ENCODE measurements at places on chromosomes 5 and 9.

DNA sequence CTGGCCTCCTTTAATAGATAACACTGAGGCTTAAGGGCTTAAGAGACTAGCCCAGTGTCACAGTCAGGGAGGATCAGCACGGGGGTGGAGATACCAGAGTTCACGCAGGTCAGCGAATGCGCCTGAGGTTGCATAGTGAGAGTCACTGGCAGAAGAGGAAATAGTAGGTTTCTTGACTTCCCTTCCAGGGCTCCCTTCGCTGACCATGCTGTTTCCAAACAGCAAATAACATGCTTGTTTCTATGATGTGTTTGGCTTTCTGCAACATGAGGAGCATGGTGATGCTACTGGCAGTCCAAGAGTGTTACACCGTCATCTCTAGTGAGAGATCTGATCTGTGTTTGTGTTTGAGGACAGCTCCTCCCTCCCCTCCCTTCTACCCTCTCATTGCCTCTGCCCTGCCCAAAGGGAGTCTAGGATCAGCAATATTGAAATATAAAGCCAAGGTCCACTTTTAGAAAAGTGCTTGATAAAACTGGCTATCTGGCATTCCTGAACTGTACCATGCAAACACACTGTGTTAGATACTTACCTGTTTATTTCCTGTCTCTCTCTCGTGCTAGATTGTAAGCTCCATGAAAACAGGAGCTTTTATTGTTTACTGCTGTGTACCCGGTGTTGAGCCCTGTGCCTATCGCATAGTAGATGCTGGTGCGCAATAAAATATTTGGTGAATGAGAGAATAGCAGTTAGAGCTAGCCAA lies 12.3 kb downstream of the TLE4 start:
- no peak for DNase-seq

- DNase-seq: no peak
Measured at GRCh38 chr5:95993266-95993665, 31.6 kb upstream of the ELL2 start.

- DNase-seq: no peak
Measured at GRCh38 chr5:181037365-181037861, 2.7 kb upstream of the BTNL9 start.

DNA sequence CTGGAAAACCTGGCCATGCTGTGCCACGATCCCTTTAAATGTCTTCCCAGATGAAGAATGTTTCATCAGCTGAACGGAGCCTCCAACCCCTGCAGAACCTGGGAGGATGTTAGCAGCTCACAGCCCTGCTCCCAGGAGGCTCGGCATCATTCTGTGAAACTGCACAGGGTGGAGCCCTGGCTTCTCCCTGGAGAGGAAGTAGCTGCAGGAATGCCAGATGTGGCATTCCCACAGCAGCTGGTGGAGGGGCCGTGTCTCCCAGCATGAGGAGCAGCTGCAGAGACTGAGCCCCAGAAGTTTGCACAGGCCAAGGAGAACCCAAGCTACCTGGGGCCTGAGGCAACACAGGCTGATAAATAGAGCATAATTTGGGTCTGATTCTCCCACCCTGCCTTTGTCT lies 165.8 kb upstream of the MAP3K1 start:
- DNase-seq: no peak

- no peak for DNase-seq
Measured at GRCh38 chr9:134781591-134782302, 98.9 kb upstream of the FCN2 start.

DNA sequence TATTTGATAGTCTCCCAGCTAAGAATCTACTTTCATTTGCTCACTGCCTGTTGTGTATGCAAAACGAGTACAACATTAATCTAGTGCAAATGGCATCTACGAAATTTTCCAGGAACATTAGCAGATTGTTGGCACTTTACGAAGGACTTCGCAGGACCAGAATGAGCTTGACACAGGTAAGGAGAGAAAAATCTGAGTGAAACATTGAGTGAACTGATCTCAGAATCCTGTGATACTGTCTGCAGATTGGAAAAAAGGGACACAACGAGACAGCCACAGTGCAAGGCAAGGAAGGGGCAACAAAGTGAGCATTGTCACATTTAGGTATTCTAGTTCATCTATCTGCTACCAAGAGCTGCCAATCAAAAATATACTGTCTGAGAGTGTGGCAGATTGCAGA lies 350.5 kb downstream of the ZNF608 start:
- DNase-seq: no peak

GRCh38 chr5:20166456-20166855 lies 178.5 kb upstream of the CDH18 start:
- DNase-seq: no peak

- DNase-seq: no peak
Measured at GRCh38 chr9:110928599-110928998, 109.7 kb downstream of the LPAR1 start.

DNA sequence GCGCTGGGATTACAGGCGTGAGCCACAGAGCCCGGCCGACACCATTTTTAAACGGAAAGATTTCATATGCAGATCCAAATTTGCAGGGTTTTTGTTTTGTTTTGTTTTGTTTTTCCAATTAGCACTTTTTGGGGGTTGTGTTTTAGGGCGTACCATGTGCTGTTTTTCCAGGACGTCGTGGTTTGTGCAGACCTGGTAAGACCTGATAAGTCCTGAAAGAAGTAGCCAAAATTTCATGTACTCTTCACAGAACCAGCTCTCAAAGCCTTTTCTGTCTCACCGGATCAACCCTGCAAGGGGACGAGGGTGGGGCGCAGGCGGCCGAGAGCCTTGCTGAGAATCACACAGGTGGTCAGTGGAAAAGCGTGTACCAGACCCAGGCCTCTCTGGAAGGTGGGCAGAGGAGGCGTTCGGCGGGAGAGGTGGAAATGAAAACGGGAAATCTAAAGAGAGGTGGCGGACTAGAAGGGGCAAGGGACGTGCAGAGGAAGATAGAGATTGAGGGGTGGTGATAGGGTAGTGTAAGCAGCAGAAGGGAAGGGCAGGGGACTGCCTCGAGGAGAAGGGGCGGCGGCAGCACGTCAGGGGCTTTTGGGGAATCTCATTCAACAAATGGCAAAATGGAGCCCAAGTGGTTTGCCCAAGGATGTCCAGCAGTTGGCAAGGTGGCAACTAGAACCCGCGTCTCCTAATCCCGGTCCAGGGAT lies 1.1 kb upstream of the FAF2 start:
- no peak for DNase-seq

GRCh38 chr5:153672347-153673090 lies 182.0 kb downstream of the GRIA1 start:
- no peak for DNase-seq

DNA sequence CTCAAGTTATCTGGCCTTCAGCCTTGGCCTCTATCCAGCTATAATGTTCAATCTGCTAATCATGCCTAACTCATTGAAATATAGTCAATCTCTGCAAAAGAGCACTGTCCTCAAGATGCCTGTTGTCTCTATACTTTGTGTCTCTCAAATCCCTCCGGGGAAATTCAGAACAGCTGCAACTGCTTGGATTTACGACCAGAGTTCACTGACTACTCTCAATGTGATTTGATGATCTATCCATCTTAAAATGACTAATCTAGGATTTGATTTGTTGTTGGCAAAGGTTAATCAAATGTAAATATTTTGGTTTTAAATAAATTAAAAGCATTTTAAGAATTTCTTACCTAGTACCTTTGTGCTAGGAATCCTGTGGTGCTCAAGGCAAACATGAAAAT lies 40.9 kb downstream of the SVEP1 start:
- DNase-seq: no peak

- no peak for DNase-seq
Measured at GRCh38 chr5:139157556-139157955, 40.6 kb downstream of the SIL1 start.

DNA sequence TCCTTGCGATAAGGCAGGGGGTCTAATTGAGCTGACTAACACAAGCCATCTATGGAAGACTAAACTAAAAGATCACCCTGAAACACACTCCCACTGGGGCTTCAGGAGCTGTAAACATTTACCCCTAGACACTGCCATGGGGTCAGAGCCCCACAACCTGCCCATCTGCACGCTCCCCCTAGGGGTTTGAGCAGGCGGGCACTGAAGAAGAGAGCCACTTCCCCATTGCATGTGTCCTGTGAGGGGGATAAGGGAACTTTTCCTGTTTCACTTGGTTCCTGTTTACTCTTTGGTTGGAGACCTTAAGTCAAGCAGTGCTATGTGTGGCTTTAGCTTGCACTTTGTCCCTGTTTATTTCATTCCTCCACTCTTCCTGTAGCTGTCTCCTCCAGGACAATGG lies 1929.5 kb upstream of the CDH9 start:
- DNase-seq: no peak

DNA sequence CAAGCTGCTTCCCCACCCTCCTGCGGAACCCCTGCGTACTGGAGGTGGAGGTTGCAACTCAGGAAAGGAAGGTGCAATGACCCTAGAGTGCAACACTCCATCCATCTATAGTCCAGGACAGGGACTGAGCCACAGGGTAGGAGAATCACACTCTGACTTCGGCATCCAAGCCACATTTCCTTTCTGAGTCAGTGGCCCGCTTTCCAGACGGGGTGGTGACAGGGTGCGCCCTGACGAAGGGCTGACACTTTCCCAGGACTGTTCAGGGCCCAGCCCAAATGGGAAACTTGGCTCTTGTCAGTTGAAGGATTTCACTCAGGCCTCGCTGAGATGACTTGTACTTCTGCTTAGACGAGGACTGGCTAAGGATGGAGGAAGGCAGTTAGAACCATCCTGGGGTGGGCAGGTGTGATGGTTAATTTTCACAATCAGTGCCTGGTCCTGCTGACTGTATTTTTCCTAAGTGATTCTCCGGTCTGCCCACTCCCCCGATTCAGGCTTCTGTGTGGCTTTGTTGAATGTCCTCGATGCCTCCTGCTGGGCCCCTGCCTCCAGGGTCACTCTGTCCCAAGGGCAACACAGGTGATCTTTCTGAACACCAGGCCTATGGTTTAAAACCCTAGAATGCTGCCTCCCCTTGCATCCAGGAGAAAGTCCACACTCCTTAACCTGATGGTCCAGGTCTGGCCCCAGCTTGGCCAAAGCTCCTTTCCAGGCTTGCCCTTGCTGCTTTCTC lies 228.1 kb downstream of the FSTL4 start:
- no peak for DNase-seq

- no peak for DNase-seq
Measured at GRCh38 chr9:36892279-36892678, 141.8 kb downstream of the PAX5 start.

GRCh38 chr5:112551419-112552032 lies 132.4 kb upstream of the EPB41L4A start:
- peak; percentile 69 for DNase-seq

DNA sequence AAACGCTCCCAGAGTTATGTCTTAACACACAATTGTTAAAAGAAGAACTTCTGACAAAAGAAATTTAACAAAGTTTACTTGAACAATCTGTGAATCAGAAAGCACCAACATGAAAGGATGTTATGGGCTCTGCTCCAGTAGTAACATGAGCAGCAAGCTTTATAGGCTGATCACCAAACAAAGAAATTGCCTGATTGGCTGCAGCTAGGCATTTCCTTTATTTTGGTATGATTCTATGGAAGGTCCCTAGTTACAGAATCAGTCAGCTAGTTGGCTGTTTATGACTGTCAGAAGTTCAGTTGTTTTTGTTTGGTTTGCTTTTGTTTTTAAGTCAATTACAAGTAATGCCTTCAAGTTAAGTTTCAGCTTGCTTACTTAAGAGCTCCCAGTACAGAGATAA lies 102.4 kb upstream of the SMC2 start:
- DNase-seq: no peak

DNA sequence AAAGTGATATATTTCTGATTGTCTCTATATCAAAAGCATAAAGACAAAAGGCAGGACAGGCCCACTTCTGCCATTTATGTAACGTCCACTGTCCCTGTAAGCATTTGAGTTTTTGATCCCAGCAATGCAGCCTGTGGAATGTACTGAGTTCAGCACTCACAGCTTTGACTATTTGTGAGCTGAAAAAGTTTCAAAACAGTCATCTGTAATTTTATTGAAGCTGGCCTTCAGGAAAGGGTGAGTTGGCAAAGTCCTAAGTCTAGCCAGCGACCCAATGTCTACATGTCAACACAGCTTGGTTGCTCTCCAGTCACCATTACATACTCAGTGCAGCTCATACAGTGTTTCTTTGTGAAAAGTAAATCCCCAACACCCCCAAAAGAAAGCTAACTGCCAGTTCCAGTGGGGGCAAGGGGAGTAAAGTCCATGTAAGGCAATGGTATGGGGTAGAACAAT lies 9.7 kb downstream of the LIFR start:
- DNase-seq: no peak

GRCh38 chr5:72722792-72723452 lies 93.5 kb upstream of the TNPO1 start:
- no peak for DNase-seq

DNA sequence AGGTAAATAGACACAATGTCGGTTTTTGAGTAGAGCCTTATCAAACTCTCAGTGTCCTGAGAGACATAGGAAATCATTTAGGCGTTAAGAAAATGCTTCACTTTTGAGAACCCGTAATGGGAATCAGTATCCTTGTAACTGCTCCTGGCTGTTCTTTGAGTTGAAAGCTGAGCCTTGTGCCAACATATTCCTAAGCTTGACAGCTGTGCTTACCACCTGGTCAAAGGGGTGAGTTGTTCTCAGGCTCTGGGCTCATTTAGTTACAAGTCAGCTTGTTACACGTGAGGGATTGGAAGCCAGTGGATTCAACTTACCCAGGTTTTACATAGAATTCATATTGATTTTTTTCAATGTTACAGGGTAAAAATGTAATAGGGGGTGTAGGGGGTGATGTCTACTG lies 145.9 kb downstream of the GABRB2 start:
- peak; percentile 44 for DNase-seq

GRCh38 chr5:126597156-126597555 lies 2.1 kb upstream of the ALDH7A1 start:
- peak; percentile 64 for DNase-seq

DNA sequence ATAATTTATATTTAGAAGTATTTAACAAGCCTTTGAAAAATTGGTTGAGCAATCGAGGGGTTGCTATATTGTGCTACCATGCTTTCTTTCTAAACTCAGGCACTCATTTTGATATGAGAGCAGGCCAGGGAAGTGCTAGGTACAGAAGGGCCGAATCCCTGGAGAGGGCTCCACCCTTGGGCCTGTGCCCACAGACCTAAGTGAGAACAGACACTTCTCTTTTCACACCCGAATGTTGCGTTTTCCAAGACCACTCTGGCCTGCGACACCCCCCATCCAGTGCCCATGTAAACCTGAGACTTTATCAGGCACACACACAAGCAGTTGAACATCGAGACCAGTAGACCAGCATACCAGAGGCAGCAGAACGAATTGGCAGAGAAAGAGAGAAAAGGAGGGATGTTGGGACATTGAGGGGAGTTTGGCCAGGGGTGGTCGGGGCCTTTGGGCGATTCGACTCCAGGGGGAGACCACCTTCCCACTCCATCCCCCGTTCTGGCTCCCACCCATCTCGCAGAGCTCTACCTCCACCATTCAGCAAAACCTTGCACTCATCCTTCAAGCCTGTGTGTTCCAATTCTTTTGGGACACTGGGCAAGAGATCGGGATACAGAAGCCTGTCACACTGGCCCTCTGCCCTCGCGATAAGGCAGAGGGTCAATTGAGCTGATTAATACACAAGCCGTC lies 134.8 kb downstream of the FBXO4 start:
- no peak for DNase-seq

Measured in renal cortical epithelial cell (primary cell).